ENCODE measurements at places on chromosomes 2 and 18.

DNA sequence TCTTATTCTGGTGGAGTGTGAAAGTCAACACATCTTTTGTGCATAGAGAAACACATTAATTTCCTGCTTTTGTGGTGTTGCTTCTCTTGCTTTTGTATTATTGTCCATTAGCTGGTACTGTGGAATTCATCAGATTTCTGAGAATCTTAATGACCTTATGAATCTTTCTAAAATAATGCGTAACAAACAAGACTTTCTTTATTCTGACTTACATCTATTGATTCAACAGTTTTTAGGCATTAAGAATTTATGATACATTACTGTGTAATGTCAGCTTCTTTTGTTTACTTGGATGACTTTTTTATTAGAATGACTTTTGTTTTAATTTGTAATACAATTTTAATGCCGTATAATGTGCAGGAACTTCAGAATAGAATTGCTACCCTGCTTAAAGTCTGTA is 43.4 kb downstream of the RAB10 start:
- DNase-seq = no peak

GRCh38 chr2:166240387-166241313 is 112.8 kb upstream of the SCN1A start:
- DNase-seq = no peak

DNA sequence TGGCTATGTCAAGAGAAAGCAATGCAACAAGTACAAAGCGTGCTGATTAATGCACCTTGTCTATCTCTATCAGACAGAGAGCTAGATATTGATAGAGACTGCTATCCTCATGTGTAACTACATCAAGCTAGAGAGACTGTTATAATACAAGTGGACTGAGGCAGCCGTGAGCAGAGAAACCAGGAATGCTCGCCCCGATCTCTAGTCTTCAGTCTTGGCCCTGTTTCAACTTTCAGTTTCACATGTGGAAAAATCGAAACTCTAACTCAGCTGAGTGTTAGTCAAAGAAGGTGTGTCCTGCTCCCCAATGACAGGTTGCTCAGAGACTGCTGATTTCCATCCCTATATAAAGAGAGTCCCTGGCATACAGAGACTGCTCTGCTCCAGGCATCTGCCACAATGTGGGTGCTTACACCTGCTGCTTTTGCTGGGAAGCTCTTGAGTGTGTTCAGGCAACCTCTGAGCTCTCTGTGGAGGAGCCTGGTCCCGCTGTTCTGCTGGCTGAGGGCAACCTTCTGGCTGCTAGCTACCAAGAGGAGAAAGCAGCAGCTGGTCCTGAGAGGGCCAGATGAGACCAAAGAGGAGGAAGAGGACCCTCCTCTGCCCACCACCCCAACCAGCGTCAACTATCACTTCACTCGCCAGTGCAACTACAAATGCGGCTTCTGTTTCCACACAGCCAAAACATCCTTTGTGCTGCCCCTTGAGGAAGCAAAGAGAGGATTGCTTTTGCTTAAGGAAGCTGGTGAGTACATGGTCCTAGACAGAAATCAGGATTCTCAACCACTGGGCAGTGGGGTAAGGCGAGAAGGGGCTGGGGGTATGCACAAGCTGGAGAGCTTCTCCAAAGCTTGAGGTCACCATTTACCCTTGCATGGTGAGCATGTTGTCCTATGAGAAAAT is at the start of gene RSAD2:
Gene RSAD2 (plus strand): TSS at position 376 of the 903 bp plus-strand sequence. CDS start 24 bp downstream, at position 400.
- DNase-seq = no peak

DNA sequence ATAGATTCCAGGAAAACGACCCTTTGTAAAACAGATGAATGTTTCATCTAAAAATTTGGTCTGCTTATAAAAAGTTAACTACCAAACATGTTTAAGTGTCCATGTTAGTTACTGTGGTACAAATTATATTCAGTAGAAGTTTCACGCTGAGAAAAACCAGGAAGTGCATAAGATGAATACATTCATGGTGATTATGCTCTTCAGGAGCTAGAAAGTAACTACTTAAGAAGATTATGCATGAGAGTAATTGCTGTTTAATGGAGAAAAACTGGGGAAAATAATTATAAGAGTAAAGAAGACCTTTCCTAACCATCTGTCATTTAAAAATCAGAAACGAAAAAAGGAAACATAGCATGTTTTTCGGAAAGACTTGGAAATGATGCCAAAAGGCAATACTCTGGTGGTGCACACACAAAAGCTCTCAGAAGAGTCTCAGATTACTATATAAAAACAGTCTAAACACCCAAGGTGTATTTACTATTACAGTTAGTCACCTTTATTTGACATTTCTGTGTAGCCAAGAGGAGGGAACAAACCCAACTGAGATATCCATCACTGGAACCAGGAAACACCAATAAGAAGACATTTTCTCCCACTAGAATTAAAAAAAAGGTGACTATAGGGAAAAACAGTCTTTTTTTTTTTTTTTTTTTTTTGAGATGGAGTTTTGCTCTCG is 38.8 kb upstream of the METTL21A start:
- no peak for DNase-seq

DNA sequence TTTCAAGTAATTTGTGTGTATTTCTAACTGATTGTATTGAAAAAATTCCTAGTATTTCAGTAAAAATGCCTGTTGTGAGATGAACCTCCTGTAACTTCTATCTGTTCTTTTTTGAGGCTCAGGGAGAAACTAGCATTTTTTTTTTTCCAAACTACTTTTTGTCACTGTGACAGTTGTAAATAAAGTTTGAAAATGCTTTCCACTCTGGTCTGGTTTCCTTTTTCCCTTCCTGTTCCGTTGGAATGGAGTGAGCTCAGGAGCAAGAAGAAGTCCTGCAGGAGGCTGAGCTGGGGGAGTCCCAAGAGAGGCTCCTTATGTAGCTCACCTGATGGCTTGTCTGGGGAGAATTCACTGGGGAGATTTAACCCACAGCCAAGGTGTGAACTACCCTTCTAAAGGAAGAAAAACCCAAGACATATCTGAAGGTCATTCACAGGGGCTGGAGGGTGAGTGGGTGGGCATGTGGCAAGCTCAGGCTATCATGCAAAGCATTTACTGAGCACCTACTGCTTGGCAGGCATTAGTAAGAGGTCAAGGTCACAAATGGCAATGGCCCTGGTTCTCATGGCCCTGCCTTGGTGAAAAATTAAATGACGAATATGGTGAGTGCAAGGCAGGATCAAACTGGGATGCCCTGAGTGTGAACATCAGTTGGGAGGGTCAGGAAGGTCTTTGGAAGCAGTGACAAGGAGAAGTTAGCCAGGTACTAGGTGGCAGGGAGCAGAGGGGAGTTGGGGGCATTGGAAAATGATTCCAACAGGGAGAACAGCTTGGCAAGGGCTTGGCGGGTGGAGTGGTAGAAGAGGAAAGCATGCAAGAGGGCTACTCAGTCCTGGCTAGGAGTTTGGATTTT is 28.7 kb downstream of the LBH start:
- DNase-seq = no peak

All from stimulated activated CD8-positive, alpha-beta memory T cell treated with anti-CD3 and anti-CD28 coated beads, Interleukin-2, amount 100 ng/mL, for 48 hours (primary cell).